ENCODE measurements at places on chromosomes 7 and 10. TPM values are rescaled to one million over a fixed set of nuclear protein-coding genes. Genes with fewer than 3 reads are reported as not detected.

DNA sequence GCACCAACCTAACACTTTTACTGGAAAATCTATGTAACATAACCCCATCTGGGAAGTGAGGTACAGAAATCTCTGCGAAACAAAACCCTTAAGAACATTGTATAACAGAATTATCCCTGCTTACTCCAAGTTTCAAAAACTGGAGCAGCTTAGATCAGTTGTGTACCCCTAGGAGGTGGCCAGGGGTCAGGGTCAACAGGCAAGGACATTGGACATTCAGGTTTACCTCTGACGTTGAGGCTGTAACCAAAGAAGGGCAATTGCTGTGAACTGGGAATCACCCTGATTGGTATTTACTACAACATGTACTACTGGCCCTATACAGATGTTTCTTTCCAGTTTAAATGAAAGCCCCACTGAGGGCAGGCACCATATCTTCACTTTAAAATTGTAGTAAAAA lies 13.1 kb downstream of the SFXN3 start:
- peaks cover 12% of the 10 kb centered on the region for H3K36me3 ChIP-seq
- H3K27ac ChIP-seq: no peak overlapping the region
- H3K4me1 ChIP-seq: peaks cover 33% of the 10 kb centered on the region
- DNase-seq: no peak
- peaks cover 23% of the 10 kb centered on the region for H3K27me3 ChIP-seq

- no peak for DNase-seq
- H3K27me3 ChIP-seq: peaks cover 3% of the 10 kb centered on the region
- no peaks in the 10 kb centered on the region for H3K36me3 ChIP-seq
- no peak overlapping the region for H3K4me3 ChIP-seq
- no peak overlapping the region for H3K27ac ChIP-seq
Observed at GRCh38 chr7:39617005-39617404, 6.4 kb upstream of the RALA start.

DNA sequence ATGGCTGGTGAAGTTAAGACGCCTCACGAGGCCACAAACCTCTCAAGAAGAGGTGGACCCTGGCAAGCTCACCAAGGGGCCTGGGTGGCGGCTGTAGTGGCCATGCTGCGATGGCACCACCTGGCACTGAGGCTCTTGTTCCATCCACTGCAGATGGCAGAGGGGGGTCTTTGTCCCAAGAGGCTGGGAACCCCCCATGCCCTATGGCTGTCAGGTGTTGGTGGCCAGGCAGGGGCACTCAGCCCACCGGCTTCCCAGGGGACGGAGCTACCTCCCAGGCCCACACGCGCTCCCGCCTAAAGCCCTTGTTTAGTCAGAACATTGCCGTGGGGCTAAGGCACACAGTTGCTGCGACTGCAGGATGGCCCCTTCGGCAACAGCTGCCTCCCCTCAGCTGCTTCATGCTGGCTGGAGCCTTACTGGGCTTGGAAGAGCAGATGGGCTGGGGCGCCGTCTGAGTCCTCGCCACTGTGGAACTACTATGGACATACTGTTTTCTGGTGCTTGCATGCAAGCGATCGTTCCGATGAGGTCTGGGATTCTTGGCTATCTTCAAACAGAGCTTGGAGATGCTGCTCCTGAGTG lies 46.8 kb downstream of the DPYSL4 start:
- H3K27me3 ChIP-seq: no peaks in the 10 kb centered on the region
- H3K27ac ChIP-seq: no peak overlapping the region
- no peaks in the 10 kb centered on the region for H3K36me3 ChIP-seq
- peaks cover 39% of the 10 kb centered on the region for H3K4me1 ChIP-seq
- H3K4me3 ChIP-seq: no peak overlapping the region
- no peak for DNase-seq

DNA sequence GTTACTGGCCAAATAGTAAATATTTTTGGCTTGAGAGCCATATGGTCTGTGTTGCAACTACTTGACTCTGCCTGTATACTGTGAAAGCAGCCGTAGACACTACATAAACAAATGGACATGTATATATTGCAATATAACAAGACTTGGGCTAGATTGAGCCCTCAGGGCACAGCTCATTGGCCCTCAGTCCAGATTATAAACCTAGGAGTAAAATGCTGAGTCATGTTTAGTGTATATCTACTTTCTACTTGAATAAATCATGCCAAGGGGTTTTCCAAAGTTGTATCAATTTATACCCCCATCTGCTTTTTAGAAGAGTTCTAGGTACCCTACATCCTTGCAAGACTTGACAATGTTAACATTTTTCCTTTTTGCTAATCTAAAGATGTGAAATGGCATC lies 27.4 kb upstream of the POU6F2 start:
- DNase-seq: no peak
- H3K27ac ChIP-seq: no peak overlapping the region
- no peaks in the 10 kb centered on the region for H3K4me1 ChIP-seq

DNA sequence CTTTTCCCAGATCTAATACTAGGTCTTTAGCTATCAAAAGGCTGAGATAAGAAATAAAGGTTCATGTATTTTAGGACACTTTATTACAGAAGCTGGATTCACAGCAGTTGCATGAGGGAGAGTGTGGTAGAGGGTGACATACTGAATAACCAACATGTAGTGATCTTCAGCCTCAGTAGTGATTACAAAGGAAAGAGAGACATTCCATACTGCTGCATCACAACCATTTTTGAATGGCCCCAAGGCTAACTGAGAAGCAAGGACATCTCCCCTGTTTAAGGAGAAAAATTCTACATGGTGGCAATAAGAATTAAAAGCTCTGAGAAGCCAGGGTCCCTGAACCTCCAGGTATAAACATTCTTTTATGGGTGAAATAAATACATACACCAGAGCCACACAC lies 35.3 kb downstream of the COG5 start:
- no peak overlapping the region for H3K27ac ChIP-seq
- H3K27me3 ChIP-seq: no peaks in the 10 kb centered on the region
- no peak overlapping the region for H3K4me3 ChIP-seq
- H3K36me3 ChIP-seq: peaks cover 44% of the 10 kb centered on the region
- DNase-seq: no peak
- no peaks in the 10 kb centered on the region for H3K4me1 ChIP-seq

DNA sequence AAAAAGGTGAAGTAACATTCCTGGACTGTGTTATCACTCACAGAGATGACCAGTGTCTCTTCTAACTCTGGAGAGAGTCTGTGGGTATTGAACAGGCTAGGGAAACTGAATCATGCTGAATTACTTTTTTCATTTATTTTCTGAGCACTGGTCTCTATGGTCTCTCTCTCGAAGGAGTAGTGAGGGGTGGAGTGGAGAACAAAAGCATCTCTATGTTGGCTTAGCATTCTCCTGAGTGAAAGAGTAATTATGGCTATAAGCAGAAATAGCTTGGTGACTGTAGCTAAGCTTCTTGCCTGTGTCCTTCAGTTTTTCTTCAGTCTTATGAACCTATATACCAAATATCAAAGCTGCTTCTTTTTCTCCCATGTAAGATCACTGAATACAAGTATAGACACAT lies 64.6 kb upstream of the PTN start:
- H3K4me3 ChIP-seq: no peak overlapping the region
- DNase-seq: no peak

DNA sequence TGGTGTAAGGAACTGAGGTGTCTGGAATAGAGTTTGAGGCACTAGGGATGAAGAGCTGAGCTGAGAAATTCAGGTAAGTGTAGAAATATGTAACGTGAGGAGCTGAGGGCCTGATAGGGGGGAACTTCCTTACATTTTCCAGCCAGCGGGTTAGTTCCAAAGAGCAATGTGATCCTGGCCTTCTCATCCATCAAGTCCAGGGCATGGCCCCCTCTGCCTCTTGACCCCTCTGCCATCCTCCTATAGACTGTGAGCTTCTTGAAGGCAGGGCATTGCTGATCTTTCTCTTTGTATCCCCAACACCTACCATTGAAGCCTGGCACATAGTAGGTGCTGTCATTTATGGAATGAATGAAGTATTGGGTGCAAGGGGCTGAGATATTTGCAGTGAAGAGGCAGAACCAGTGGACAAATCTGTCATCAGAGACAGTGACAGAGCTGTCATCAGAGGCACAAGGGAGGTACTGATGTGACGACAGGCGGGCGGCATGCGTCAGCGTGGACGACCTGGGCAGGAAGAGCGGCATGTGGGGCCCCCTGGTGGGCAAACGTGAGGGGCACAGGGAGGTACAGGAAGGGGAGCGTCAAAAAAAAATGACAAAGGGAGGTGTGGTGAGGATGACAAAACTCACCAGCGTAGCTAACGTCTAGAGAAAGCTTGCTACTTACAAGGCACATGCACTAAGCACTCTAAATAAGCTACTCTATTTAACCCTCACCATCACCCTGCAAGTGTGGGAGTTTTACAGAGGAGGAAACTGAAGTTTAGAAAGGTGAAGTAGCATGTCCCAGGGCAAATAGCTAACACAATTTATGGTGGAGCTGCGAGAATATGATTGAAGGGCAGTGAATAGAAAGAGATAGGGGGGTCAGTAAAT lies 5.2 kb upstream of the CAMK2G start:
- H3K36me3 ChIP-seq: no peaks in the 10 kb centered on the region
- peak overlapping the region; percentile 33 for H3K27ac ChIP-seq
- DNase-seq: peak; percentile 90
- peaks cover 37% of the 10 kb centered on the region for H3K4me1 ChIP-seq
- no peak overlapping the region for H3K4me3 ChIP-seq
- H3K27me3 ChIP-seq: no peaks in the 10 kb centered on the region

GRCh38 chr10:130459851-130460490 lies 323.8 kb downstream of the GLRX3 start:
- no peak for DNase-seq
- no peaks in the 10 kb centered on the region for H3K4me1 ChIP-seq
- no peak overlapping the region for H3K4me3 ChIP-seq
- H3K27ac ChIP-seq: no peak overlapping the region
- H3K36me3 ChIP-seq: no peaks in the 10 kb centered on the region

GRCh38 chr10:18659125-18659818 lies at the start of gene ARL5B:
ARL5B (plus strand) TSS chr10:18659431; CDS start chr10:18659638, 207 bp downstream.
- DNase-seq: peak; percentile 96
- peaks cover 3% of the 10 kb centered on the region for H3K36me3 ChIP-seq
- H3K27me3 ChIP-seq: no peaks in the 10 kb centered on the region
- peaks cover 19% of the 10 kb centered on the region for H3K4me1 ChIP-seq
- H3K4me3 ChIP-seq: peak within 1 kb of the TSS; percentile 79
- H3K27ac ChIP-seq: peak within 1 kb of the TSS; percentile 97

DNA sequence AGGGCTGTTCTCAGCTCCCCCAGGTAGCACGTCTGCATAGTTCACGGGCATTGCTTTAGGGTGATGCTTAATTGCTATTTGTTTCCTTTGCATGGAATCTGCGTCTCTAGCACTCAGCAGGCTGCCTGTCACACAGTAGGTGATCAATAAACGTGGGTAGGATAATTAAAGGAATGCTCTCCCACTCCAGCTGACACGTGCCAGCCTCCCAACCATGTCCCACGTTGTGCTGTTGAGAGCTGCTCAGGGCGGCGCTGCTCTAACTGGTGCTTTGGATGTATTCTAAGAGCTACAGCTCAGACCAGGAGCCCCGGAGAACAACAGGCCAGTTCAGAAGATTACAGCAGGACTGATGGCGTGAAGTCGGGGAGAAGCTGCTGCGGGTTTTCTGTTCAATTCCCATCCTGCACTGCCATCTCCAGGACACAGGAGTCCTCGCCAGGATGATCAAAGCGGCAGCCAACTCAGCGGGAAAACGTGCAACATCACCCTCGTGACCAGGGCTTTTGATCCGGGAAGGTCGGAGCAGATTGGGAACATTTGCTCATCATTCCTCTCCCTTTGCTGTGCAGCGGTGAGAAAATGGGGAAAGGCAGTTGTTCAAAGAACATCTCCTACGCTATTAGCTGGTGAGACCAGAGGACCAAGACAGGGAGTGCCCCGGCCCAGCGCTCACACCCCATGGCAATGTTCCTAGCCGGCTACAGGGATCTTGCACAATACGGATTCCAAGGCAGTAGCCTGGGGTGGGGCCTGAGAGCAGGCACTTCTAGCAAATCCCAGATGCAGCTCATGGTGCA lies 50.5 kb upstream of the FOXK1 start:
- H3K4me3 ChIP-seq: no peak overlapping the region
- peaks cover 2% of the 10 kb centered on the region for H3K27me3 ChIP-seq
- no peak overlapping the region for H3K27ac ChIP-seq
- H3K36me3 ChIP-seq: no peaks in the 10 kb centered on the region

DNA sequence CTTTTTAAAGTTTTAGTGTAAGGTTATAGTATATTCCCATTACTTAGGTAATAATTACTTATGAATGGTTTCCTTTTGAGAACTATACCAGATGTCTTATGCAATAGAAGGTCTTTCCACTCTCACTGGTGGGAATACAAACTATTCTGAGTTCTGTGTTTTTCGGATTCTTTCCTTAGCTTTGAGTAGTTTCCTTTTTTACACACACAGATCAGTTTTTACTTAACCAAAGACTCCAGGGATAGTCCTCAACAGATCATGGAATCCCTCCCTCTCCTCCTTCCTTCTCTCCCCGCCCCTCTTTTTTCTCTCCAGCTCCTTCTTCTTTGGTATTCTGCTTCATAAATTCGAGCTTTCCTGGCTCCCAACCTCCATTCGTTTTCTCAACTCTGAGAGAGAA lies 13.3 kb downstream of the COPG2 start:
- no peak overlapping the region for H3K27ac ChIP-seq
- H3K36me3 ChIP-seq: peaks cover 2% of the 10 kb centered on the region
- H3K4me3 ChIP-seq: no peak overlapping the region
- DNase-seq: no peak
- no peaks in the 10 kb centered on the region for H3K27me3 ChIP-seq

DNA sequence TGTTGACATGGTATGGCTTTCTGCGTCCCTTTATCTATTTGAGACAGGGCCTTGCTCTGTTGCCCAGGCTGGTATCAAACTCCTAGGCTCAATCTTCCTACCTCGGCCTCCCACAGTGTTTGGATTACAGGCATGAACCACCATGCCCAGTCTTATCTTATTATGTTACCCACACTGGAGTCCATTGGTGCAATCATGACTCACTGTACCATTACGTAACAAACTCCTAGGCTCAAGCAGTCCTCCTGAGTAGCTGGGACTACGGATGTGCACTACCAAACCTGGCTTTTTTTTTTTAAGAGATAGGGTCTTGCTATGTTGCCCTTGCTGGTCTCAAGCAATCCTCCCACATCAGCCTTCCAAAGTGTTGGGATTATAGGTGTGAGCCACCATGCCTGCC lies 66.7 kb downstream of the CCDC3 start:
- no peaks in the 10 kb centered on the region for H3K4me1 ChIP-seq
- no peak overlapping the region for H3K4me3 ChIP-seq
- no peaks in the 10 kb centered on the region for H3K27me3 ChIP-seq
- no peaks in the 10 kb centered on the region for H3K36me3 ChIP-seq
- no peak overlapping the region for H3K27ac ChIP-seq

- no peak overlapping the region for H3K27ac ChIP-seq
- H3K27me3 ChIP-seq: no peaks in the 10 kb centered on the region
- no peaks in the 10 kb centered on the region for H3K36me3 ChIP-seq
- H3K4me1 ChIP-seq: peaks cover 43% of the 10 kb centered on the region
- H3K4me3 ChIP-seq: no peak overlapping the region
Observed at GRCh38 chr7:138750901-138751464, 46.8 kb upstream of the TMEM213 start.

Gene GIMAP8
- 2.9 TPM for total RNA-seq

Gene DCLRE1C
- total RNA-seq: 15.4 TPM

Gene WDR86
- total RNA-seq: 6.2 TPM

Gene RUFY2
- total RNA-seq: 10.7 TPM

Gene SVOPL
- total RNA-seq: not detected

Gene CPN1
- not detected for total RNA-seq

Gene EBF3
- total RNA-seq: not detected

Gene AQP1
- 0.17 TPM for total RNA-seq

Gene VDAC2
- 147 TPM for total RNA-seq
